ENCODE measurements at places on chromosomes 2 and 18. TPM values are rescaled to one million over a fixed set of nuclear protein-coding genes. Genes with fewer than 3 reads are reported as not detected.

DNA sequence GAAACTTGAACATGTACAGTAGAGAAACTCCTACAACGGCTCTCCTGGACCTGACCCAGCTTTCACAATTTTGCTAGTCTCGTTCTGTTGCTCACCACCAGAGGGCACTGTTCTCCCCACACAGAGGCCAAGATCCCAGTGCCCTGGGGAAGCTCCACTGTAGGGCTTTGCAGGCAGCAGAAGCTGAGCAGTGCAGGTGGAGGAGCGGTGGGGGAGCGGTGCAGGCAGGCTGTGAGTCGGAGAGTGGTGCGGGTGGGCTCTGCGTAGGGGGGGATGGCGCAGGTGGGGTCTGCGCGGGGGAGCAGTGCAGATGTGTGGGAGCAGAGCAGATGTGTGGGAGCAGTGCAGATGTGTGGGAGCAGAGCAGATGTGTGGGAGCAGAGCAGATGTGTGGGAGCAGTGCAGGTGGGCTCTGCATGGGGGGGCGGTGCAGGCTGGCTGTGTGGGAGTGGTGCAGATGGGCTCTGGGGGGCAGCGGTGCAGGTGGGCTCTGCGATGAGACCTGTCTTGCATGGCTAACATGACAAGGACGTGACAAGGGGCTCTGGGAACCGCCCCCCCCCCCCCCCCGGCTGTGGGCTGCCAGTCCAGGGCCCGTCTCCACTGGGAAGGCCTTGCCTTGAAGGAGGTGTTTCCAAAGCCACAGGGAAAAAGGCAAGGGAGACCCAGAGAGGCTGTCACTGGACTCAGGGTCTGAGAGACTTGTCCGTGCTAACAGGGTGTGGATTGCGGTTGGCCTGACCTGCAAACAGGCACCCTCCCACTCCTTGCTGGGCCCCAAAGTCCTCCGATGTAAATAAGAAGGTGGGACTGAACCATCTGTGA is 7.3 kb downstream of the CYS1 start:
- DNase-seq = peak; percentile 91

Gene IL36B
- not detected for total RNA-seq

Gene IL18RAP
- not detected for total RNA-seq

Gene SYT4
- 10.4 TPM for total RNA-seq

DNA sequence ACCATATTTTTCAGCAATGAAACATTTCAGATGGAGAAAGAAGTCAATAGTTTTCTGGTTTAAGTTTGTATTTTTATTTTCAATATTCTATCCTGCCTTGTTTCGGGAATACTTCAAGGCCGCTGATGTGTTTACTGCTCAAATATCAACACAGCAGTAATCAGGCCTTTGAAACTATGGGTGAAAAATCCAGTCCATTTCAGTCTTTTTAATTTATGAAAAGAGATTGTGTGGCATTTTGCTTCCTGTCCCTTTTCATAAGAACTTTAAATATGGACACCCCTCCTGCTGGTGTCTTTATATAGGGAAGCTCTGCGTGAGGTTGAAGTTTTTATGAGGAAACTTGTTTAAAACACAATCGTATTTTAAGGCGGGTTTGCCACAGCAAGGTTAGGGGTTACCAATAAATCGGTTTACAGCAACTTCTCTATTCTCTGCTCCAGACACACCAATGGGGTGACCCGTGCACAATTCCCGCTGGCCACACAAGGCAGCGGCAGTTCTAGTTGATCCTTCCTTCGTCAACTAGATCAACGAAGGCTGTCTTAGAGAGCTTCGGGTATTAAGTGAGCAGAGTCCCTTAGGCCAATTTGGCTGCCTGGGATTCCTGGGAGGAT is 1.2 kb upstream of the TANC1 start:
- DNase-seq = no peak

GRCh38 chr2:157257312-157258252 is at the start of gene GALNT5:
Gene GALNT5, plus strand, starts transcription at chr2:157257705. Its CDS starts 378 bp downstream, at chr2:157258083.
- DNase-seq = peak; percentile 41

GRCh38 chr2:196123679-196124373 is 47.6 kb downstream of the STK17B start:
- no peak for DNase-seq
